ENCODE measurements at places on chromosomes 11 and 22. TPM values are rescaled to one million over a fixed set of nuclear protein-coding genes. Genes with fewer than 3 reads are reported as not detected.

The TRIM49 gene
- not detected for total RNA-seq

The SAA2 gene
- total RNA-seq, result 0.27 TPM

The MAP6 gene
- total RNA-seq, result 0.25 TPM

The FAM76B gene
- total RNA-seq, result 71.2 TPM

The SHISAL1 gene
- not detected for total RNA-seq

DNA sequence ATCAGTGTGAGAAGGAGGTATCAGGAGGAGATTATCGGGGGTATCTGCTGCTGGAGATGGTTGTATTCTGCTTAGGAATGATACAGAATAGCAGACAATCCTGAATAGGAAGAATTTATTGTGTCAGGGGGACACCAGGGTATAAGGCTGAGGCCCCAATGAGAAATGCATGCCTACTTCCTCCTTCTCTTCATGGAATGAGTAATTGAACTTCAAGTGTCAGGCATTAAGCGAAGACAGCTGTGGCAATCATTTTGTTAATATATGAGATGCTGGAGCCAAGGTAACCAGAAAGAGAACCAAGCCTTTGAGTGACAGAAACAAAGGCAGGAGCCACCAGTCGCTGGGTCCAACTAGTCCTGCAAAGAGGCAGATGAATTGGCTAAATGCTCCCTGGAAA, 49.1 kb downstream of the KIRREL3 start:
- DNase-seq, result no peak

- peak; percentile 84 for DNase-seq
Measured at GRCh38 chr22:21657360-21658032, 8.3 kb upstream of the PPIL2 start.

DNA sequence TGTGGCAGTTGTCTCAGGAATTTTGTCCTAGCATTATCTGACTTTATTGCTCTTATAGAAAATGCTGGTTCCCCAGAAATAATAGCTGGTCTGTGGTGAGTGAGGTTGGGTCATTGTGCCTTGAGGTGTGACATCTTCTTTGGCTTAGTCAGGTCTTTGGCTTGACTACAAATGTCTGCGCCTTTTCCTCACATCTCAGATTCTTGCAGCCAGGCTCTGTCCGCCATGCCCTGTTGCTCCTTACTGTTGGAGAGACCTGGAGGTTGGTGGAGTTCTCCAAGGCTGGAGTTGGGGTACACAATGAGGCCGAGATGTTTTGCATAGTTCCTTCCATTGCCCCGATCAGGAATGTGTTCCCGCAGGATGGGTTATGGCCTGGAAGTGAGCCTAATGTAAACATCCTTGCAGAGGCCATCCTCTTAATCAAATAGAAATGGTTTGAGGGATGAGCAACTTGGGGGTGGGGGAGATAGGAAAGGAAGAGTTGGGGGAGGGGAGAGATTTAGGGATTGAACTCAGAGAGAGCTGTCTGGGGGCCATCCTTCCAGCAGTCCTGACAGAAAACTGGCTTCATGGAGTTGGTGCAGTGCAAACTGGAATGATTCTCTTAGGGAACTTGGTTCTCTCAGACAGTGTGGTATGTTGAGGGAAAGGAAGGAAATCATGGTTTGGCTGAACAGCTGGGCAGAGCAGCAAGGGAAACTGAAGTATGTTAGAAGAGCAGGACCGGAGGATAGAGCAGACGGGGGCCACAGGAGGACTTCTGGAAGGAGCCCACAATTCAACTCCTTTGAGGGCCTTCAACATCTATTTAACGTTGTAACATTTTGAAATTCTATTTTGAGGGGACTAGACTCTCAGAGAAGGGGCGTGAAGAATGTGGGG, 49.9 kb downstream of the ZBTB16 start:
- no peak for DNase-seq

GRCh38 chr11:66268952-66269905, 790 bp downstream of the RAB1B start:
- DNase-seq, result no peak

DNA sequence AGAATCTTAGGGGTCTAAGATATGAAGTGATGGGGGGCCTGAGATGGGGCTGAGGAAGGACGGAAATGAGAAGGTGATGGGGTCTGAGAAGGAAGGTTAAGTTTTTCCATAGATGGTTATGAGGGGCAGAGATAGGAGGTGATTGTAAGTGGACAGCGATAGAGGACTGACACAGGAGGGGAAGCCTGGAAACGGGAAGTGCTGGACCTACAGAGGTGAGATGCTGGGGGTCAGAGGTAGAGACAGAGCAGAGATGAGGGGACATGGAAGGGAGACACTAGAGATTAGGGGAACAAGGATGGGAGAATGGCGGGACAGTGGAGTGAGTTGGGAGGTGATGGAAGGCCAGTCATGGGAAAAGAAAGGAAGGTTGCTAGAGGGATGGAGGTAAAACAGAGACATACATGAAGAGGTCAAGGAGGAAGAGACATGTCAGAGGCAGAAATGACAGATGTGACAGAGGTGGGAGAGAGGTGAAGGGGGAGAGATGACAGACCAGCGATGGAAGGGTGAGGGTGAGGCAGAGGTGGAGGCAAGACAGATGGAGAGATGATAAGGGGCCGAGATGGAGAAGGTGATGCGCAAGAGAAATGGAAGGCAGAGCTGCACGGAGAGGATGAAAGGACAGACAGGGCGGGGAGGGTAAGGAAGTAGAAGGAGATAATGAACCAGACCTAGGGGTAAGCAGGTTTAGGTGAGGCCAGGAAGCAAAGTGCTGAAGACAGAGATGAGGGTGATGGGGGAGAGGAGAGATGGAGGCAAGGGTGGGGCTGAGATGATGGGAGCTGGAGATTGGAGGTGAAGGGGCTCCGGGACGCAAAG, 50.8 kb downstream of the SLC22A12 start:
- DNase-seq, result no peak

DNA sequence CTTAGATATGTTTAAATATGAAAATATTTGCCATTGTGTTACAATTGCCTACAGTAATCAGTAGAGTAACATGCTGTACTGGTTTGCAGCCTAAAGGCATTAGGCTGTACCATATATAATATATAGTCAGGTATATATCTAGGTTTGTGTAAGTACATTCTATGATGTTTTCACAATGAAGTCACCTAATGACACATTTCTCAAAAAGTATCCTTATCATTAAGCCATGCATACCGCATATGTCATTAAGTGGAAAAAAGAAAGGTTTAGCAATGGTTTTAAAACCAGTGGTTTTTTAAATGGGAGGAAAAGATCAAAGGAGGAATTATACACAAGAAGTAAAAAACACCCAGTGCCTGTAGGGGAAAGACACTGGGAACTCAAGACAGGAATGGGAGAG, 122.7 kb downstream of the RBFOX2 start:
- DNase-seq, result no peak

DNA sequence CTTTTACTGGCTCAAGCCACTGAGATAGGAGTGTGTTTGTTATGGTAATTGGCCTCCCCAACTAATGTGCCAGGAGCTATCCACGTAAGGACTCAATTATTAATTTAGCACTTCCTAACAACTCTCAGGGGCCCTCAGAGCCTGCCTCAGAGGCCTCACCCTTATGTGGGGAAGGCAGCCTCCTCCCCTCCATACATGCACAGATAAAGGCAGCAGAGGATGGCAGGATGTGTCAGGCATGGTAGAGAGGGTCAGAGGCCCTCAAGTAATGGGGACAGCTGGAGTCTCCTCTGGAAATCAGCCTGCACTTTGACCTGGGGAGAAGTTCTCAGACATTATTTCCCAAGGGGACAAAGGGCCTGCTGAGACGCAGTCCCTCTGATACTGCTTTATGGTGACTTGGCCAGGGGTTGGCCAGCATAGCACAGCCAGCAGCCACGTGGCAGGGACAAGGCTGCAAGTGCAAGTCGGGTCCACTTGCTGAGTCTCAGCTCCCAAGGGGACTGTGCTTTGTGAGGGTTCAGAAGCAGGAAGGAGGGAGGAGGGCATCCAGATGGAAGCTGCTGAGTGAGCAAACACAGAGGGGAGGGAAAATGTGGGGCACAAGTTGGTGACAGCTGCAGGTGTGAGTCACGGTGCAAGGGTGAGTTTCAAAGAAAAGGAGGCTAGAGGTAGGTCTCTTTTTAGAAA, 17.0 kb downstream of the MOGAT2 start:
- DNase-seq, result no peak

Measured in activated CD4-positive, alpha-beta T cell treated with anti-CD3 and anti-CD28 coated beads, Interleukin-2, amount 10 ng/mL, durations not matched to agents 7 days and 5 days (primary cell).